PC-9 (cell line): ENCODE measurements at places on chromosomes 2 and 18.

DNA sequence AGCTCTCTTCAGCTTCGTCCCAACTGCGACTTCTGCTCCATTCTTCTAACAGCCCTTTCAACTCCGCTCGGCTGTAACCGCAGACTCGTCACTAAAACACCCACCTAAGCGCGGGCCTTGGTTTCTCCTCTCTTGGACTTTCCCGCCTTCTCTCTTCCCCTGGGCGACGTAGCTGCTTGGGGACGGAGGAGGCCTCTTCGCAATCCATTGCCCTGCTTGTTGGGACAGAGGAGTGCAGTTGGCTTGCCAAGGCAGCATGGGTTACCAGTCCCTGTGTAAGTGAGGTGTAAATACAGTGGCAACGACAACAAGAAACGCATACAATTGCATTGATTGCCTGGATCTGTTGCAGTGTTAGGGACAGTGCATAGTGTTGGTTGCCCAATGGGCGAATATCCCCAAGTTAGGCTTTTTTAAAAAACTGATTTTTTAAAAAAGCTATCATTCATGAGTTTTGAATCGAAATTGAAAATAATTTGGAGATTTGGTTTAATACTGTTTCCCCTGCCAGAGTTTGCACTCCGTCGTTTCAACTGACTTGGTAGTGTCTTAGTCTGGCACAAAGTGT is 484 bp upstream of the DARS1 start:
- DNase-seq: no peak

DNA sequence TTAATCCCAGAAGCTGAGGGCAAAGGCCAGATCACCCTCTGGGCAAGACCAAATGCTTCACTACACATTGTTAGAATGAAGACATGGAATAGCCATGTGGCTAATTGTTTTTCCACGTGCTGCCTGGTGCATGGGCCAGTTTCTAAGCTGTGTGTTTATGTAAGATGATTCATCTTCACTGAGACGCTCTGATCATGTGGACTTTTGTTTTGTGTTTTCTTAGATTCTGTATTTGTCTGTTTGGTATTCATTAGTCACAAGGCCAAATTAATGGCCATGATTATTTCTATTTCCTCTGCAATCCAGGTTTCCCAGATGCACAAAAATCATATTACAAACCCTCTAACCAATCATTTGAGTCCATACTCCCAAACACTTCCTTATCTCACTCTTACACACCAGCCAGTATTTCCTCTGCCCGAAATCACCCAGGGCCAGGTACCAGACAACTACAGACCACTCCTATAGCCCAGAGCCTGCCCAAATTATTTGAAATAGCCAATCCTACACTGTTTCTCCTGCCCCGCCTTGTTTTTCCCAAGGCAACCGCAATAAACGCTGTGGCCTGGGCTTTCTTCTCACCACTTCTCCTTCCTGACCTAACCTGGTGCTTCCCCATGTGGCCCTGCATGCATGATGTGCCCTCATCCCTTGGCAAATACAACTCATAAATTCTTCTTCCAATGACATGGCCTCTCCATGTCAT is 94.2 kb upstream of the SP3 start:
- no peak for DNase-seq

DNA sequence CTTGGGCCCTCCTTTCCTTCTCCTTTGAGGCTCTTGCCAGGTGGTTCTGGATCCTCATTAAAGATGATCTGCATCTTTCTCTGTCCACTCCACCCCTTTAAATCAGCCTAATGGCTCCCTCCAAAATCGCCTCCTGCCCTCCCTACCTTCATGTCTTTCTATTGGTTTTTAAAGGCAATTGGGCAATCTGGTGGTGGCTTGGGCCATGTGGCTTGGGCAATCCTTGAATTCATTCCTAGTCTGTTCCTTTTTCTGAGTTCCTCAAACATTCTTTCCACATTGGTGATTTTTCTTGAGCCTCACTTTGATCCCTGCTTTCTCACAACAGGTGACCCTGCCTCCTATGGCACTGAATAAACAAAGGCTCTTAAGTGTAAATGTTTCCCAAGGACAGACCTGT is 266.2 kb upstream of the REV1 start:
- DNase-seq: no peak

DNA sequence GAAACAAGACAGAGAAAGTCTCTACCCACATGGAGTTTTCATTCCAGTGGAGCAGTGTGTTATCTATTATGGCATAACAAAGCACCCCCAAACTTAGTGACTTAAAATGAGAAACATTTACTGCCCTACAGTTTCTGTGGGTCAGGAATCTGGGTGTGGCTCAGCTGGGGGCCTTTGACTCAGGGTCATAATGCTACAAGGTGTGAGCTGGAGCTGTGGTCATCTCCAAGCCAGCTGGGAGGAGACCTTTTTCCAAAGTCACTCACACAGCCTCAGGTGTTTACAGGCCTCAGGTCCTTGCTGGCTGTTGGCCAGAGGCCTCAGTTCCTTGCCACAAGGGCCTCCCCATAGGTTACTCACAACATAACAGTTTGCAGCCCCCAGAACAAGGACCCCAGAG is 169.2 kb downstream of the ETAA1 start:
- no peak for DNase-seq

DNA sequence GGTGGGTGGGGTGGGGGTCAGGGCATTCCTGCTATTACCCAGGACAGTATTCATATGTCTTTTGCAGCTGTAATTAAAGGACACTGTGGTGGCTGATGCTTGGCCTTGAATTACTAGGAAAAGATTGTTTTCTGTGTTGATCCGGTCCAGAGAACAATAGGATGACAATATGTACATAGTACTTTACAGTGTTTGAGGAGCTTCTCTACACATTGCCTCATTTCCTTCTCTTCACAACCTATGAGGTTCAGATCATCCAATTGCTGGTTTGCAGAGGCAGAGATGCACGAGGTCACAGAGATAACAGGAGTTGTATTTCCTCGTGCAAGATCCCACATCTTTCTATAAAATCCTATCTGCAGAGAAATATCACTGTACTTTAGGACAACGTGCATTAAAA is 119.5 kb downstream of the LIPG start:
- DNase-seq: no peak

- no peak for DNase-seq
Observed at GRCh38 chr18:64409511-64409910, 260.6 kb upstream of the LINC00305 start.

GRCh38 chr2:21301871-21302455 is 178.2 kb downstream of the TDRD15 start:
- DNase-seq: no peak

GRCh38 chr2:103784261-103784660 is 1022.4 kb downstream of the TMEM182 start:
- DNase-seq: no peak

GRCh38 chr2:76688732-76689131 is 833.4 kb downstream of the LRRTM4 start:
- DNase-seq: no peak

GRCh38 chr2:192655916-192656315 is 461.2 kb upstream of the TMEFF2 start:
- DNase-seq: no peak

- no peak for DNase-seq
Observed at GRCh38 chr2:25339211-25339674, 2.5 kb downstream of the DNMT3A start.

DNA sequence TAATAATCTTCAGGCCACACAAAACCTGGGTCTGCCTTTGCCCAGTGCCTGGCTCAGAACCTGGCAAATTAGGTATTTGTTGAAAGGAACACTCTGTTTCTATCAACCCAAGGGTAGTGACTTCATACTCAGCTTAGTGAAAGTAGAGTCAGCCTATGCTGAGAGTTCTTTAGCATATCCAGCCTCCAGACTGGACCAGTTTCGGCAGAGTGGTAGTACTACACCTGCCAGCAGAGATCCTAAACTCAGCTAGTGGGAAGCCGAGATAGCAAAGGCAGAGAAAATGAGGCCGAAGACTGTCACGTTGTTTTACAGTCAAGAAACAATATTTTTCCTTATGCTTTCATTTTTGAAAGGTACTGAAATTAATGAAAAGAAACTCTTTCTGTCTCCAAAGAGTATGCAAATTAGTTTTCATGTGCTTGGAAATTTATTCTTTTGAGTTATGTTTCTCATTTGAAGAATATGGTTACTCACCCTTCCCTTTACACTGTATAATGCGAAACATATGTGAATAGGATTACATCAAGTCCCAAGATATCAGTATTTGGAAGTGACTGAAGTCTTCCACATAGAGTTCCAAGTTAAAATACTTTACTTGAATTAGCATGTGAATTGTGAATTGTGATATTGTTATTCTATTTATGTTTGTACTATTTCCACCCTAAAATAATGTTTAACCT is 52.2 kb upstream of the UGP2 start:
- no peak for DNase-seq

- no peak for DNase-seq
Observed at GRCh38 chr2:8669157-8669817, 12.6 kb upstream of the ID2 start.

DNA sequence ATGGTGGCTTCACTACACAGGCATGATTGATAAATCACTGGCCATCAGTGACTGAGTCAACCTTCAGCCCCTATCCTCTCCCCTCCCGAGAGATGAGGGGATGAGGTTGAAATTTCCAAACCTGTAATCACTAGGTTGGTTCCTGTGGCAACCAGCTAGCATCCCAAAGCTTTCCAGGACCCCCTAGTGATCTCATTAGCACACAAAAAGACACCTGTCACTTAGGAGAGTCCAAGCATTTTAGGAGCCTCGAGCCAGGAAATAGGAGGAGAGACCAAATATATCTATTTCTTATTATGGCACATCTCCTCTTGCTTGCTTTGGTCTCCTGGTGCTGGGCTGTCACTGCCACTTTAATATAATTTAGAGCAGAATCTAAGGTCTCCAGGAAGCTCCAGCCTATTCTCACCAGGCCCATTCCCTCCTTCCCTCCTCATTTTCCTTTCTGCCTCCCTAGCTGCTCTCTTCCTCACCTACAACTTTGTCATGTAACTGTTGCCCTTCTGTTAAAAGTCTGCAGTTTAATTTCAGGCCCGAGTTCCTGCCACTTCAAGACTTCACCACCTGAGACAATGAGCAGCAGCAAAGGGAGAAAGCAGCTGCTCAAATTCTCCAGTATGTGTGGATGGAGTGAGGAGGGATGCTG is 33.2 kb upstream of the NAB1 start:
- no peak for DNase-seq

- no peak for DNase-seq
Observed at GRCh38 chr2:63132020-63132419, 81.4 kb downstream of the OTX1 start.

GRCh38 chr2:240160291-240161086 is 20.0 kb upstream of the OTOS start:
- no peak for DNase-seq

DNA sequence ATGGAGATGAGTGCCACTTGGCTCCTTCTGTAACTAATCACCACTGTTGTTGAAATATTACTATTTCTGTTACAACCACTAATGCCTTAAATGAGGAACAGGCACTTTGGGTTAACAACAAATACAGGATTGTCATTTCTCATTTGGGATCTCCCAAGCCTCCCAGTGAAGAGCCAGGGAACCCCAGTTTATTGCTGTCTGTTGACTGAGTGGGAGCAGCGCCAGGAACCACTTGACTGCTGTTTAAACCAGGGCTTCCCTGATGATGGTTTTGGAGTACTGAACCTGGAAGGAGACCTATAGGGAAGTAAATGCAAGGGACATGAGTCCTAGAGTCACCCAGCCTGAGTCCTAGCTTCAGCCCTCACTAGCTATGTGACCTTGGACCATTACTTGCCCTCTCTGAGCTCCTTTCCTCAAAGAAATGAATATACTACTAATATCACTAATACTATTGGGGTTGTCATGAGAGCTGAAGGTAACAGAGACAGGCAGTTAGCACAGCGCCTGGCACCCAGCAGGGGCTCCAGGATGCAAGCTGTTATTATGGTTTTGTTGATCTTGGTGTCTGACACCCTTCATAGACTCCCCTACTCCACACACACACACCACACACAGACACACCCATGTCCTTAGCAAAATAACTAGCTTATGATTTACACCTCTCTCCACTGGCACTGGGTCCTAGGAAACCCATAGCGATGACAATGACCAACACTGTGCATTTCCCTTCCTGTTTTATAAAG is 104.2 kb upstream of the FZD7 start:
- no peak for DNase-seq

DNA sequence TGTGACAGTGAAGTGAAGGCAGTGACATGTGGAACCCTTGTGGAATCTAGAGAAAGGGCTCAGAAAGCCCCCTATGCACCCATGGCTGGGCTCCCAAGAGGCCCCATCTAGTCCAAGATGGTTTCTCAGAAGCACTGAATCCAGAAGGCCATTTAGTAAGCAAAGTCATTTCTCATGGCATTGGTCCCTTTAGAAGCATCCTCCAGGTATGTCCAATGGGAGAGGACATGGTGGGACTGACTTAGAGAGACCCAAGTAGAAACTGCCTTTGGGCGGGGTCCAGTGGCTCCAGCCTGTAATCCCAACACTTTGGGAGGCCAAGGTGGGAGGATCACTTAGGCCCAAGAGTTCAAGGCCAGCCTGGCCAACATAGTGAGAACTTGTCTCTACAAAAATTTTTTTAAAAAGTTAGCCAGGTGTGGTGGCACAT is 72.5 kb upstream of the RMDN2 start:
- DNase-seq: no peak

DNA sequence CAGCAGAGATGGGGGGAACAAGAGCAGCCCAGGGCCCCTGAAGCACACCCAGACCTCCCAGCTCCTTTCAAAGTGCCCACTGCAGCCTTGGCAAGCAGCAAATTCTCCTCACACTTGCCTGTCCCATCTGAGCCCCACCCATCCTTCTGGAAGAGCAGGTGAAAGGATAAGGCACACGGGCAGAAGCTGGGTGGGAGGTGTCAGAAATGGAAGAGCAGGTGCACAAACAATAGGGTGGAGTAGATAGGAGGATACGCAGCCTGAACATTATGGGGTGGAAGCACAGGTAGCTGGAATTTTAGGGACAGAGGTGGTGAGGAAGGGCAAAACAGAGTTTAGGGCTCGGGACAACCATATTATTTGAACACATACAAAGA is 69.2 kb downstream of the TNS1 start:
- no peak for DNase-seq
